ENCODE measurements at places on chromosomes 5 and 9. TPM values are rescaled to one million over a fixed set of nuclear protein-coding genes. Genes with fewer than 3 reads are reported as not detected.

Gene HEMGN
- not detected for total RNA-seq

Gene GNE
- 32.8 TPM for total RNA-seq

- no peak for DNase-seq
These were observed 79.5 kb upstream of the HTR4 start for GRCh38 chr5:148733601-148734438.

- no peak for DNase-seq
These were observed 29.7 kb upstream of the PANK3 start for GRCh38 chr5:168608821-168609220.

GRCh38 chr9:85339338-85339737 is 402.4 kb downstream of the AGTPBP1 start:
- DNase-seq, result no peak

DNA sequence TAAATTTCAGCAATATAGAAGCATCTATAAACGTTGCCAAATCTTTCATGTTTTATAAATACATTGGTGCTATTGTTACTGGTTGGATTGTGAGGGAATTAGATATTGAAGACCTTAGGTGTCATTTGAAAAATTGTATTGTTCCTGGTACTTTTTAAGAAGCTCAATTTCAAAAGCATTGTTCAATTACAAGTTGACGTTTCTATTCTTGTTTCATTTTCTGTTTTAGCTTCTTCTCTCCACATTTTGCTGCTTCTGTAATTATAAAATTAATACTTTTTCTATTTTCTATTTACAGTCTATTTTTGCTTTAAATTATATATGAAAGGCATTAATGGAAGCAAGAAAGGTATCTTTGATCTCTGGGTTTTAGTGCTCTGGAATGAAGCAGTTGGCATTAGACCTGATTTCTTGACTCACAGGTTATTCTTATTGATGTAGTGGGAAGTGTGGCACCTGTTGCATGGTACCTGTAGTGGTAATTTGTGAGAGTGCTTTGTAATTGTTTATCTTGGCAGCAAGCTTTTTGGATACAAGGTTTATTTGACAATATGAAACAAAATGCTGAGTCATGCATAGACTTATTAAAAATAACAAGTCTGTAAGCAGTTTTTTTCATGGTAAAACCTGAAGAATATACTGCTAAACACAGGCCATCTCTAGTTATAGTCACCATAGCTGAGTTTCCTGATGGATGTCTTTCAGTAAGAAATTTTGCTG is 13.2 kb downstream of the MACIR start:
- no peak for DNase-seq

GRCh38 chr5:139268364-139269202 is 25.0 kb upstream of the MATR3 start:
- no peak for DNase-seq

DNA sequence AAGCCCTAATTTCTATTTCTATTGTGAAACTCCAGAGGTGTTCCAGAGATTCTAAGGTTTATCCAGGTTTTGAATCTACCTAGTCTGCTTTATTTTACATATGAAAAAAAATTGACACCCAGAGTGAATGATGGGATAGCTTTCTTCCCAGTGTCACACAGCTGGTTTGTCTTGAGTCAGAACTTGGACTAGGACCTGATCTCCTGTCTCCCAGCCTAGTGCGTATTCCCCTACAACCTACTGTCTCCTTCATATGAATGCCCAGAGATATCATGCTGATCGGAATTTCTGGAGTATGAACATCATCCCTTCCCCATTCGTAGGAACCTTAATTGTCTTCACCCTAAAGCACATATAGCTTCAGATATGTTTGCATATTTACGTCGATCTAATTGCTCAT is 524.2 kb downstream of the SPATA31D1 start:
- DNase-seq, result no peak

DNA sequence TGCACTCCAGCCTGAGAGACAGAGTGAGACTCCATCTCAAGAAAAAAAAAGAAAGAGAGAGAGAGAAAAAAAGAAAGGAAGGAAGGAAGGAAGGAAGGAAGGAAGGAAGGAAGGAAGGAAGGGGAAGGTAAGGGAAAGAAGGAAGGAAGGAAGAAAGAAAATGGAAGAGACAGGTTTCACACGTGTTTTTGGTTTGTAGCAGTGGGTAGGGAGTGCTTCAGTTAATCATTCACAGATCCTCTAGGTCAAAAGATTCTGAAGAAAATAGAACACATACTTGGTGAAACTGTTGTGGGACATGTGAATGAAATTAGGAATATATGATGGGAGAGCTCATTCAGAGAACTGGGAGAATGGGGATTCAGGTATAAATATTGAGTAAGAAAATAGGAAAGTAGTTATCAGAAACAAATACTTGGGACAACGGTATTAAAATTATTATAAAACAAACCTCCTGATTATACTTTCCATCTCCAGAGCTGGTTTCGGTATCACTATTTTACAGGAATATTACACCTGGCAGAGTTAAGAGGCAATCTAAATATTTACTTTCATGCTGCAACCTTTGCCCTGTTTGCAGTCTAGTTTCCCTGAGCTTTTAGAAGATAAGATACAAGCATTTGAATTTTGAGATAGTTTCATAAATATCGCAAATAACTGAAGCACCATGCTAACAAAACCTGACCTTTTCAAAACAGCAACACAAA is 37.2 kb downstream of the MARVELD2 start:
- DNase-seq, result no peak

DNA sequence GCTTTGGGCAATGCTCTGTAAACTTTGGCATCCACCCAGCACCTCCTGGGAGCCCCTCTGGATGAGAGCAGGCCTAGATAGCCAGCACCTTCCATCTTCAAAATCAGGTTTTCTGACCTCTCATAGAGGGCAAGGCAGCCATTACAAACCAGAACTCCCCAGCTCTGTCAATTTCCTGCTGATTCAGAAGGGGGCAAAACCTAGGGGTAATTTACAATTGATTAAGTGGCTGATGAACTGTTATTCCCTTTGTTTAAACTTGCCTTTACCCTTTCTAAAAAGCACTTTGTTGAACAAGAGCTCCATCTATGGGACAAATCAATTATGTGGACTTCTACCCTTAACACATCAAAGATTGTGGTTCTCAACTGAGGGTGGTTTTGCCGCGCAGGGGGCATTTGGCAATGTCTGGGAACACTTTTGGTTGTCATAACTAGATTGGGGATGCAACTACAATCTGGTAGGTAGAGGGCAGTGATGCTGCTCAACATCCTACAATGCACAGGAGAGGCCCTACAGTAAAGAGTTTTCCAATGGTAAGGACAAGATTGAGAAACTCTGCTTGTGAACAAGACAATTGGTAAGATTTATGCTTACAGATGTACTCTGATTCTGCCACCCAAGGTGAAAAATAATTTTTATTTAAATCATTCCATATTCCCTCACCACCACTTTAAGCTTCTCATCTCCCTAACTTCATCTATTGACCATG is 184.1 kb downstream of the MARCHF11 start:
- DNase-seq, result no peak

GRCh38 chr5:150766251-150766650 is 7.4 kb upstream of the DCTN4 start:
- no peak for DNase-seq

- no peak for DNase-seq
These were observed 822.5 kb downstream of the PTPRD start for GRCh38 chr9:9790216-9790872.

GRCh38 chr9:81293651-81294050 is 395.7 kb downstream of the TLE1 start:
- DNase-seq, result no peak

DNA sequence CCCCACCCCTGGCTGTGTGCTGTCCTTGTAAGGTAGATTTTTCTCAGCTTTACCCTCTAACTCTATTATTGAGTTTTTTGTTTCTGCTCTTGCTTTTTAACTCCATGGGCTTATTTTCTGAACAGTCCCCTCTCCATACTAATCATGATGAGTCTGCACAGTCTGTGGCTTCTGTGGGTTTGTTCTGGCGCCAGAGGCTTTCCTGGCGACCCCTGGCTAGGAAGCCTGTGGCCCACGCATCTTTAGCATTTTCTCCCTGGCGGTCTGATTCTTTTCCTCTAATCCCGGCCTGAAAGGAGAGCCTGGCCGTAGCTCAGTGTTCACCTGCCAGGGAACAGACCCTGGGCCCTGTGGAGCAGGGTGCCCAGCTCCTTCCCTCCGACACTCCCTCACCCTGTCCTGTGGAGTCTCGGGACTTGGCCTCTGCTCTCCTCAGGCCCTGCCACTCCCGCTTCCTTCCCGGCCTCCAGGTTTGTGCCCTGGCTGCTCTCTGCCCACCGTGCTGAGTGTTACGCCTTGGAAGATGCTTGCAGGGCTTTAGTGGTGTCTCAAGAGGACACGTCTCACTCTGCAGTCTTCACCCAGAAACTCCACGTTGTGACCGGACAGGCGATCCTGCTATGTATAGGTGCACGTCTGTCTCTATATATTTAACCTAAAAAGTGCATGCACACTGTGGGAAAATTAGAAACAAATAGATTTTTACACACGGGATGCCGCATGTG is 31.7 kb upstream of the LRRC14B start:
- DNase-seq, result peak; percentile 78

- DNase-seq, result no peak
These were observed 69.3 kb downstream of the KCNIP1 start for GRCh38 chr5:170573114-170573513.

GRCh38 chr5:98917433-98917832 is 11.4 kb downstream of the CHD1 start:
- no peak for DNase-seq

GRCh38 chr5:42461033-42461432 is 37.8 kb downstream of the GHR start:
- no peak for DNase-seq

DNA sequence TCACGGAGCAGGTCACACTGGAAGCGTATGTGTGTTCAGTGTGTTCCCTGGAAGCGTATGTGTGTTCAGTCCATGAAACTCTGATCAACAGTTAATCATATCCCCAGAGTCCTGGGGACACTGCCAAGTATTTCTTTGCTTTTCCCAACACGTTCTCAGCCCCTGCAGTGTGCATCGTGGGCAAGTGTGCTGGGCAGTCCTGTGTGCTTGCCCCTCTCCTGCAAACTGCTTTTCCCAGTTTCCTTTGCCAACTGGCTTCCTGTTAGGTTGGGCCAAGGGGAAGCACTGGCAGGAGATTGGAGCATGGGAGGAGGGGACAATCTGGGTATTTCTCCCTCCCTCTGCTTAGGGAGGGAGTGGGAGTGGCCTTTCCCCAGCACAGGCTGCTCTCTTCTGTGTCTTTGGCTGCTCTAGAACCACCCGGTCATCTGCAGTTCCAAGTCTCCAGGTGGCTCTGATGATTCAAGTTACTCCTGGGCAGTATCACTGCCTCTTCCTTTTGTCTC is 36.8 kb upstream of the NEK6 start:
- no peak for DNase-seq

GRCh38 chr5:18744441-18744840 is 1110.2 kb downstream of the TAF11L14 start:
- no peak for DNase-seq

DNA sequence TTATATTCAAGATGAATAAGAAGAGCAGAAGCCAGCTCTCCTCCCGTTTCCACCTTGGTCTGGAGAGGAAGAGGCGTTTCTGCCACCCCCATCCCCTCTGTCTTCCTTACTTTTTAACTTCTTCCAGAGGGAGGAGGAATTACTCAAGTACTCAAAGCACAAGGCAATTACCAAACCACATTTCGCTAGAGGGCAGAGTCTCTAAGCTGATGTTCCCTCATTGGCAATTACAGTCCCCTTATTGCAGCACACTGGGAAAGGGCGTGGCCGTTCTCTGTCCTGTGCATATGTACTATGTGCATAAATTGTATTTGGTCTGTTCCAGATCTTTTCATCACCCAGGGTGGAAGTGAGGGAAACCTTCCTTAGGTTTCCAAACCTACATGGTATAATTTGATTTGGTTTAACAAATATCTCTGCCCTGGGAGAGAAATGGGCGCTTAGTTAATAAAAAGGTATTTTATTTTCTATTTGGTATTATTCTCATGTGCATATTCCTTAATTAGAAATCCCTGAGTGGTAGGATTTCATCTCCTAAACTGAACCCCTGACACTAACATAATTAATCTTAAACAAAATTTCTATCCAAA is 29.8 kb upstream of the ALDOB start:
- no peak for DNase-seq

- DNase-seq, result no peak
These were observed 45.6 kb upstream of the STXBP1 start for GRCh38 chr9:127566351-127567001.

- no peak for DNase-seq
These were observed 26.6 kb upstream of the CREBRF start for GRCh38 chr5:173029499-173029921.

DNA sequence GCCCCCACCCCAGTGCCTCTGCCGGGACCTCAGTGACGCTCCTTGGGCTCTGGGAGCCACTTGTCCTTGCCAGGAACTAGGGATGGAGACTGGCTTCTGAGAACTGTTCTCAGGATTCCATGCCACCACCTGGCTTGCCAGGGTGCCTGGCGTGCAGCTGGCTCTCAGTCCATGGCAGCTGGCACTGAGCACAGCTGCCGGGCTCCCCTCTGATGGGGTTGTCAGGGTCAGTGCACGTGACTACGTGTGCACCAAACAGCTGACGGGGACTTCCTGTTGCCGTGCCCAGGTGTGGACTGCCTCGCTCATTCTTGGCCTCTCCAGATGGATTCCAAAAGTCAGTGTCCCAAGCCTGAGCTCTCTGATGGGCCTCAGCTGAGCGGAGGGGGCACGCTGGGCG is 9.4 kb downstream of the KCNT1 start:
- no peak for DNase-seq

DNA sequence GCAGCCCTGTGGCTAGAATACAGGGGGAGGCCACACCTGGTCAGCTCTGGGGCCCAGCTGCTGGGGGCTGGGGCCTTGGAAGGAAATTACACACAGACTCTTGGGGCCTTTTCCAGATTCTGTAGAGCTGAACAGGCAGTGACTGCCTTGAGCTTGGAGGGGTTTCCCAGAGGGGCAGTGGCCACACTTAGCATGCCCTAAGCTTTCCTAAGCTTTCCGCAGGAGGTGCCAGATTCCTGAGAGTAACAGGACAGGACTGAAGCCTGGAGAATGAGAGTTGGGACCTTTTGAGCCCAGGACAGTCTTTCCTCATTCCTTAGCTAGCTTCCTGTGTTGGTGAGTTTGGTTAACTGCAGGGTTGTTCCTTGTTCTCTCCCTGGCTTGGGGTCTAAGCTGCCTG is 1.4 kb downstream of the TBC1D13 start:
- DNase-seq, result no peak

DNA sequence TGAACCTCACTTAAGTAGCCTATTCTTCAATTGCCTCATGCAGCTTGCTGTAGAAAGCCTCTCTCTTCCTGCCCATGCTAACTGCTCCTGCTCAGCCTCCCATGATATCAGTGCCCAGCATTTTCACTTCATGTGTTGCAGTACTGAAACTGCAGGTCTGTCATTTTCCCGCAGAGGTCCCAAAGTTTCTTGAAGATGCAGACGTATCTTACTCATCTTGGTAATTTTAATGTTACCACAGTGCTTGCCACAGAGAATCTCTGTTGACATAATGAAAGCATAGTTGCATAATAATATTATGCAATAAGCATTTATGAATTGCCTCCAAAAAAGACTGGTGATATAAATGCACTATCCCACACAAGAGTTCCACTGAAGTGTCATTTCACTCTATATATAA is 561.1 kb upstream of the DAP start:
- DNase-seq, result no peak
